DMS153 (cell line): ENCODE measurements at places on chromosomes 2 and 18.

GRCh38 chr2:191329841-191330240 lies 84.6 kb downstream of the MYO1B start:
- no peak for DNase-seq

- DNase-seq: no peak
These were observed 58.7 kb downstream of the THADA start for GRCh38 chr2:43537137-43537536.

GRCh38 chr2:130300258-130300969 lies 42.3 kb upstream of the IMP4 start:
- DNase-seq: no peak

GRCh38 chr18:23386317-23386716 lies 66.8 kb upstream of the RIOK3 start:
- DNase-seq: no peak

DNA sequence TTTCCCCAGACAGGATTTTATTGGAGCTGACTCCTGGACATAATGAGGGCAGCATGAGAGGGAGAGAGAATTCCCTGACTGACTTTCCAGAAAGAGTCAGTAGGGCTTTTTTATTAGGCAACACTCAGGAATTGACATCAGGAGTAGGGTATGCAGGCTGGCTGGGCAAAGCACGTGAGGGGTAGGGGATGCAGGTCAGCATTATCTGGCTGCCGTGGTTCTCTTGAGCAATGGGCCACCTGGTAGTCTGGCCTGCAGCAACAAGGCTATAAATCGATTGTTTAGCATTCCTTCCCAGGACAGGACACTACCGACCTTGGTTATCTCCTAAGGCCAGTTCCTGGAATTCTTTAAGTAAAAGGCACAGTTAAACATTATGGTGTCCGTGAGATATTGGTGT lies 160.8 kb upstream of the AGAP1 start:
- no peak for DNase-seq

DNA sequence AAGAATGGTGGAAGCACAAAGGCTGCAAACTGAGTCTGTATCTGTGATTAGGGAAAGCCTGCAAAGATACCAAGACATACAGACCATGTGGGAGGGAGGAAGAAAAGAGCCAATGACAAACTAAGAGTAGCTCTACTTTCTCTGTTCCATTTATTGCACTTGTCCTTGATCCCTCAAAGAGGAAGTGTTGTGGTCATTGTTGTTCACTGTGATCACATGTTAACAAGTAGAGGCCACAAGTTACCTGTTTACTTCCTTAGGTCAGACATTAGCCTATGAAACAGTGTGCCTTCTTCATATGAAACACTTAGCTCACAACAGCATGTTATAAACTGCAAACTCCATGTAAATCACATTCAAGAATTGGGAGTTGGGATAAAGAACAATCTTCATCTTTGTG lies 32.6 kb downstream of the MAP2 start:
- no peak for DNase-seq

GRCh38 chr18:77948567-77948966 lies 698.9 kb downstream of the GALR1 start:
- DNase-seq: no peak

DNA sequence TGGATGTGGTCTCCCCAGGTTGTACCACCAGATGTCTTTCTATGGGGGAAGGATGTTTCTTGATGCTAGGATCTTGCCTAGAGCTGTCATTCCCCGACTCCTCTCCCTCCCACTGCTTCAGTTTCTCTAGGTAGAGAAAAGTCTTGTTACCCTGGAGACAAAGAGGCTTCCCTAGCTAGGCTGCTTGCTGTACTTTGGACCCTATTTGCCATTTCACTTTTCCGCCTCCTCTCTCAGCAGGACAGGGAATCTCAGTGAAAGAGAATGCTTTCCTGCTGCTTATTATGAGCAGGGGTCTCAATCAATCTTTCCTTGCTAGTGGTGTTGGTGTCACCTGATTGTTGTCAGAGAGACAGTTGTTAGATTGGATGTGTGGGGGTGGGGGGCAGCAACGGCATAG lies 818.8 kb upstream of the GYPC start:
- no peak for DNase-seq

DNA sequence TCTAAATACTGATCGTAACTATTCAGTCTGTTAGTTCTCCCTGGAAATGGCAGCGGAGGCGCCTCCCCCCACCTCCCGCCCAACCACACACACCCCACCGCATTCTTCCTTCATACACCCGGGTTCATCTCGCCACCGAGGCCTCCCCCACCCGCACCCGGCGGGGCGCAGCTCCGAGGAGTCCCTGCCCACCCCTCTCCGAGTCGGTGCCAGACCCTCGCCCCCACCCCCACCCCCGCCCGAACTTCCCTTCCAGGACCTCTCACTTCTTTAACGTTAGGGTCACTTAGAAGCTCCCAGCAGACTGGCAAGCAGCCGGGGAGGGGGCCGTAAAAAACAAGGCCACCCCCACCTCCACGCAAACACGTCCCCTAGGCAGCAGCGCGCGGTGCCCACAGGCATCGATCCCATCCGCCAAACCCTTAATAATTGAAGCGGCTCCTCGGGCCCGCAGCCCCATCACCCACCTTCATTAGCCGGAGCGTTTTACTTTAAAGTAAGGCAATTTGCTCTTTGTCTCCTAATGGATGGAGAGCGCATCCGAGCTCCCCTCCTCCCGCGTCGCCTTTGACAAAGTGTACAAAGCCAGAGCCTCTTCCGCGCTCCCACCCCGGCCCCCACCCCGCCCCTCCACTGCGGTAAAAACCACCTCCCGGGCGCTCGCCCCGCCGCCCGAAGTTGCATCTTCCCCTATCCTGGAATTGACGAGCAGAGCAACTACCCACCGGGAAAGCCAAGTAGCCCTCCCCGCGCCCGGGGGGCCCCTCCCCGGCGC lies 624 bp downstream of the ZNF516 start:
- DNase-seq: no peak

- DNase-seq: no peak
These were observed 41.8 kb upstream of the ATG16L1 start for GRCh38 chr2:233209533-233210171.

DNA sequence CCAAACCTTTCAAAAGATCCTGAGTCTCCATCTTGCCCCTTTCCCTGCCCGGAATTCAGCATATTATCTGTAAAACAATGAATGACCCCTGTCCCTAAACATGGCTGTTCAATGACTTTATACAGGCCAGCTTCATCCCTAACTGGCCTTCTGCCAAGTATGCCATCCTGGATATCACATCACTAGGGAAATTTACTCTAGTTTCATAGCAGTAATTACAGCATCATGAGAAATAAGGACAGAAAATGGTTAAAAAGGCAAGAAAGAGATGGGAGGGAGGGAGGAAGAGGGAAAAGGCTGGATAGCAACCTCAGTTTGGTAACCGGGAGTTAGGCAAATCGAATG lies 4.4 kb downstream of the MBOAT2 start:
- DNase-seq: no peak

GRCh38 chr2:182066400-182067087 lies 80.9 kb downstream of the PPP1R1C start:
- DNase-seq: no peak

DNA sequence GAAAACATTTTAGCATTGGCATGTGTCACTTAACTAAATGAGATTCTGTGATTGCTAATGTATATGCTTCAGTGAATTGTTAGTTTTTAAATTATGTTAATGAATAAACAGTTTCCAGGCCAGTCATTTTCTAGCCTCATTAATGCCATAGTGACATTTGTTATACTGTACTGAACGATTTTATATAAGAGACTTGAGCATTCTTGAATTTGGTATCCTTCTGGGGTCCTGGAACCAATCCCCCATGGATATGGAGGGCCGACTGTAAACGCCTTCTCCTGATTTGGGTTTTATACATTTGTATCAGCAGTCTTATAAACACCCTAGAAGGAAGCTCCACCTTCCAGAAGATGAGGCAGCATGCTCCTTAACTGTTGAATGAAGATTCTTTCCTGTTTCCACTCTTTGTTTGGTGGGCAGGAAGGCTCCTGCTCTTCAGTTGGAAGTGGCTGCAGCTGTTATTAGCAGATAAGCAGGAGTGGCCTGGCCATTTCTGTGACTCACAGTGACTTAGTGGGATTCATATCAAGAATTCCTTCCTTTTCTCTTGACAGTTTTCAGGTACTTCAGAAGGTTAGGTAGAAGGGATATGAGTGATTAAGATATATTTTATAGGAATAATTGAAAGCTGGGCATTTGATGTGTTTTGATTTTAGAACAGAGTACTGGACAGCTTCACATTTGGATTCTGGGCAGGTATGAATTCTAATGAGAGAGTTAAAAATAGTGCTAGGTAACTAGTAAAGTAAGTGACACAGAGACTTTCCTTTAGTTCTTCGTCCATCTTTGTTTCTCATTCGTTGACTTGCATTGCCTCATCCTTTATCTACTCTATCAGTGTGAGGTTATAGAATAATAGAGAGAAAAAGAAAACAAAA lies 124.9 kb downstream of the PLCL1 start:
- no peak for DNase-seq

- DNase-seq: no peak
These were observed 5.9 kb upstream of the SPRED2 start for GRCh38 chr2:65438137-65438899.

GRCh38 chr2:234730066-234730640 lies 221.7 kb upstream of the SH3BP4 start:
- DNase-seq: no peak

DNA sequence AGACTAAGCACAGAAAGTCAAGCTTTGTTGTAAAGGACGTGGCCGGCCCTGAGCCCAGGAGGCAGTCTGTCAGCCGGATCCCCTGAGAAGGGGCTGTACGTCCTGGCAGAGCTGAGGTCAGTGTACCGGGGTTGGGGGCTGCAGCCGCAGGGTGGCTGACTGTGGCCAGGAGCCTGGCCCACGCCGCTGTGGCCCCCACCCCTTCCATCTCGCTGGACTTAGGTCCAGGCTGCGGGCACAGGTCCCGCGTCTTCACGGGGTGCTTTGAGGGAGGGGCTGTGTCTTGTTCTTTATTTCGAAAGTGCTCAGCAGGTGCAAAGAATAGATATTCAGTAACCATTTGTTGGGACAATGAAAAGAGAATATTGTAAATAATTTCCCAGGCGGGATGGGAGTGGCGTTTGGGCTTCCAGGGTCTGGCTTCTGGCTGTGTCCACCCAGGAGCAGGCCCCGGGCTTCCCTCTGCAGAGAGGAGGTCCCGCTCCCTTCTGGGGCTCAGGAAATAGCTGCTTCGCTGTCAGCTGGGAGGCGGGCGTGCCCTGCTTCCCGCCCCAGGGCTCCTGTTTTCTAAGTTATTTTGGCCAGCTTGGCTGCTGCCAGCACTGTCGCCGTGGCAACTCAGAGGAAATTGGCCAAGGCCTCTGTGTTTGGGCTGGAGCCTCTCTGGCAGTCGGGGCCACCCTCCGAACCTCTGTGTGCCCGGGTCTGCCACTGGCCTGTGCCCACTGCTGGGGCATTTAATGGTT lies 7.4 kb downstream of the NFATC1 start:
- no peak for DNase-seq

- DNase-seq: no peak
These were observed 137.7 kb upstream of the MSH6 start for GRCh38 chr2:47645246-47645645.

DNA sequence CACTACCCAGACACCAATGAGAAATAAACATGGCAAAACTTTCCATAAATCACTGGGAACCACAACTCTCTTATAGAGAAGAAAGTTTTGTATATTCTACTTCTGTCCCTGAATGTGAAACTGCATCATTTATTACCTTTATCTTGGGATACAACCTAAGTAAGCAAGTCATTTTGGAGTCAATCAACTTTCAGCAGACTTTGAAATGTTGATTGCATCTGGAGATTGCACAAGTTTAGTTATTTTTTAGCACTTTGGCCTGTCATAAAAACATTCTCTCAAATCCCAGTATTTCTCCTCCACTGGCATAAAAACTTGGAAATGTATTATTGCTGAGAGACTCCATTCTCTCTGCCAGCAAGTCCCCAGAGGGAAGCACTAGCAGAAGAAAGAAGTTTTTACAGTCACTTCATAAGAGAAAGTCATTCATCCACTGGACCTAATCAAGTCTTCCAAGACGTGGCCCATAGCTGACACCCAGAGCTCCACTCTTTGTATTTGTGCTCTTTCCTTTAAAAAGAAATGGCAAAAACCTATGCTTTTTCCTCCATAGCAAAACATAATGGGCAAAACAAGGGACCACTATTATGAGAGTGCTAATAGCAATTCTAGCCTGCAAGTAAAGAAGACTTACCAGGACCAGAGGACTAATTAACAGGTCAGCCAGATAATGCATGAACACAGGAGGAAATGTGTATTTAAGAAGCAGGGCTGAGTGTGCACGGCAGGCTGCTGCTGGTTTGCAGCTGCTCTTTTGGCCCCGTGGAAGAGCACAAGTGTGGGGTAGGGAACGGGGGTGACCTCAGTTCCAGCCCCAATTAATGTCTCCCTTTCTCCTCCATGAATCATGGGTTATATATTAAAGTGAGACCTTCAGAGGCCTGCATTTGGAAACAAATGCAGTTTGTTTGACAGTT lies 171.5 kb downstream of the INO80D start:
- DNase-seq: peak; percentile 31

DNA sequence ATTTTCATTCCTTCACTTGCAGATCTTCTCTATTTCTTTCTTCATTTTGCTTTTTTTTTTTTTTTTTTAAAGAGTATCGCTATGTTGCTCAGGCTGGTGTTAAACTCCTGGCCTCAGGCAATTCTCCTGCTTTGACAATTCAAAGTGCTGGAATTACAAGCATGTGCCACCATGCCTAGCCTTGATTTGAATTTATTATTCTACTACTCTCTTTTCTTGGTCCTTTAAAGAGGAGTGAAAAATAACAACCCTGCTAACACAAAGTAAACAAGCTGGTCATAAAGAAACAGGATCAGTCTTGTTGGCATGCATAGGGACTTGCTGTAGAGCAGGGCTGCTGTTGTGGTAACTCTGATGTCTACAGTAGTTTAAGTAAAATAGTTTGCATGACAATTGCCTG lies 1615.3 kb upstream of the ZEB2 start:
- no peak for DNase-seq

GRCh38 chr2:149313512-149313972 lies 16.8 kb upstream of the LYPD6 start:
- DNase-seq: peak; percentile 99

- no peak for DNase-seq
These were observed 123.8 kb upstream of the WDSUB1 start for GRCh38 chr2:159410276-159410675.

GRCh38 chr2:149513461-149513860 lies 74.1 kb downstream of the MMADHC start:
- DNase-seq: peak; percentile 27
